ENCODE measurements at places on chromosomes 11 and 22.
A peak's percentile ranks its signal among the peaks of the same experiment; 100 is the strongest.

GRCh38 chr22:34587357-34588356, 478.3 kb upstream of the ISX start:
- no peak for DNase-seq

DNA sequence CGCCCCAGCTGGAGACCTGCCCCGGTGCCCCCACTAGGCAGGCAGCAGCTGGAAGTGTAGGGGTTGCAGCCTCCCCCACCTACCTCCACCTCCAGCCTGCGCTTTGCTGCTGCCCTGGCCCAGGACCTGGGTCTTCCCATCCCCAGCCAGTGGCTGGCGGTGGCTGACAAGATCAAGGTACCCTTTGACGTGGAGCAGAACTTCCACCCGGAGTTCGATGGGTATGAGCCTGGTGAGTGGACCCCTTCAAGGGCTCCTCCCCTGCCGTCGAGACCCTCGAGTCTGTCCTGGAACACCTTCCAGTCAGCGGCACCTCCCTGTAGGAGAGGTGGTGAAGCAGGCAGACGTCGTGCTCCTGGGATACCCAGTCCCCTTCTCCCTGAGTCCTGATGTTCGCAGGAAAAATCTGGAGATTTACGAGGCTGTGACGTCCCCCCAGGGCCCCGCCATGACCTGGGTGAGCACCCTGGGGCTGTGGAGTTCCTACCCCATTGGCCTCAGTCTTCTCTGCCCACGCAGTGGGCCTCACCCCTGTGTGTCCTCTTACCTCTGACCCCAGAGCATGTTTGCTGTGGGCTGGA, 4.4 kb downstream of the PGGHG start:
- DNase-seq = no peak

- no peak for DNase-seq
These were observed 60.4 kb upstream of the PARVG start for GRCh38 chr22:44120314-44120704.

GRCh38 chr11:102312667-102313066, 4.6 kb upstream of the BIRC3 start:
- no peak for DNase-seq

- peak; percentile 91 for DNase-seq
These were observed at the start of gene CELF1 for GRCh38 chr11:47552566-47553405. TSS of gene CELF1 (minus strand) at chr11:47553132. CDS start at chr11:47499523, 53,609 bp downstream.

DNA sequence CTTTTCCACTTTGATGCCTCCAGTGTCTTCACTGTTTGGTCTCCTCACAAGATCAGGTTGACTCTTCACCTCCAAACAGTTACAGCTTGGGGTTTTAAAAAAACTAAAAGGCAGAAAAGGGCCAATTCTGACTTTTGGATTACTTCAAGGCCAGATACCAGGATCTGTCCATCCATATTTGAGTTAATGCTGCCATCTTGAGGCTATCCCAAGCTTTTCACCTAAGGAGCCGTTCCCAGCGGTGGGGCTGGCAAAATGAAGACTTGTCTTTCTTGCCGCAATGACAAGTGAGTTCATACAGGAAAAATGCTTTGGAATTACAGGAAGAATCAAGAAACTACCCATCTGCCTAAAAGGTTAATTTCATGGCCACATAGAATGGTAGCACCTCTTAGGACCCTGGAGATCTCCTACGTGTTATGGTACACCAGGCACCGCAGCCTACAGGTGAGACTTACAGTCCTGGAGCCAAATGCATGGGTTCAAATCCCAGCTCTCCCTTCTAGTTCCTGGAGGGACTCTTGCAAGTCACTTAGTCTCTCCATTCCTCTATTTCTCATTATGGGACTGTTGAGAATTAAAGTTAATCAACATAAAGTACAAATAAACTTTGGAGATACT, 6.0 kb upstream of the OR5B21 start:
- DNase-seq = peak; percentile 20

- no peak for DNase-seq
These were observed 35.3 kb downstream of the MMP13 start for GRCh38 chr11:102920118-102920684.

- no peak for DNase-seq
These were observed 929.5 kb upstream of the CCDC90B start for GRCh38 chr11:84215672-84216071.

DNA sequence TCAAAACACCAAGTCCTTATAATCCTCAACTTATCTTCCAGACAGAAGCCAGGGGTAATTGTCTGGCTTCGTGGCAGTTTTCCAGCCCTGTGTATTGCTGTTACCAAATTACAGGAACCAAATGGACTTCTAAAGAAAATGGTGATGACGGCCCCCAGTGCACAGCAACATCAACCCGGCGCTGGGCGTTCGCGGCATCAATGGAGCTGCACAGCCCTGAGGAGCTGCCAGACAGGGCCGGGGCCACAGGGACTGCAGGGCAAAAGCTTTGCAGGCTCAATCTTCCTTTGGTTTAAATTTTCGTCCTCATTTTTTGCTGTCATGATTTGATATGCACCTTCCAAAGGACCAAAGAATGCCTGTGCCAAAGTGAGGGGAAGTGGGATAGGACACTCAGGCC, 292.5 kb downstream of the BRD1 start:
- no peak for DNase-seq

DNA sequence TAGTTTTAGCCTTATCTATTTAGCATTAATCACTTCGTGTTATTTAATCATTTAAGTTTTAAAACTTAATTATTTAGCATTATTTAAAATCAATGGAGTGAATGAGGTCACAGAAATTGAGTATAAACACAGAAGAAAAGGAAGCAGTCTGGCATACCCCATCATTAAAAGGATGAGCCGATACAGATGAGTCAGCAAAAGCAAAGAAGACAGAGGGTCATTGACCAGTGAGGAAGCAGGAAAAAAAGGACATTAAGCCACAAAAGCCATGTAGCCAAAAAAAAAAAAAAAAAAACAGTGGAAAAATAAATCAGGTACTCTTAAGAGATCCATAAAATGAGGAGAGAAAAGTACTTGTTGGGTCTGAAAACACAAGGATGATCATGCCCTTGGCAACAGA, 71.5 kb downstream of the TYR start:
- no peak for DNase-seq

GRCh38 chr11:21650961-21651360, 541.9 kb upstream of the ANO5 start:
- no peak for DNase-seq

DNA sequence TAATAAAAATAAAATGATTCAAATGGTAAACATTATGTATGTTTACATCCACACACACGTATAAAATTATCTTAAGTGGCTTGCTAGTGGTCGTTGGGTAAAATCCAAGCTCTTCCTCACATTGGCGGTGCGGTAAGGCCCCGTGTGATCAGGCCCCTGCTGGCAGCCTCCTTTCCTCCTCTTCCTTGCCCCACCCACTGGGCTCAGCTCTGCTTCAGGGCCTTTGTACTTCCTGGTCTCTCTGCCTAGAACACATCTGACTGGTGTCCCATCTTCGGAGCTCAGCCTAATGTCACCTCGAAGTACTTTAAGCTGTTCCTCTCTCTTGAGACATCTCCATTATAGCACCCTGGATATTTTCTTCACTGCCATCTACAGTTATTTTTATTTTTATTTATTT, 52.8 kb downstream of the OSBP2 start:
- DNase-seq = no peak

Measured in anterior cingulate cortex (tissue), 58 donors.